ENCODE measurements at places on chromosomes 1 and 21.

GRCh38 chr1:164726235-164726634 lies 167.3 kb downstream of the PBX1 start:
- DNase-seq: no peak

DNA sequence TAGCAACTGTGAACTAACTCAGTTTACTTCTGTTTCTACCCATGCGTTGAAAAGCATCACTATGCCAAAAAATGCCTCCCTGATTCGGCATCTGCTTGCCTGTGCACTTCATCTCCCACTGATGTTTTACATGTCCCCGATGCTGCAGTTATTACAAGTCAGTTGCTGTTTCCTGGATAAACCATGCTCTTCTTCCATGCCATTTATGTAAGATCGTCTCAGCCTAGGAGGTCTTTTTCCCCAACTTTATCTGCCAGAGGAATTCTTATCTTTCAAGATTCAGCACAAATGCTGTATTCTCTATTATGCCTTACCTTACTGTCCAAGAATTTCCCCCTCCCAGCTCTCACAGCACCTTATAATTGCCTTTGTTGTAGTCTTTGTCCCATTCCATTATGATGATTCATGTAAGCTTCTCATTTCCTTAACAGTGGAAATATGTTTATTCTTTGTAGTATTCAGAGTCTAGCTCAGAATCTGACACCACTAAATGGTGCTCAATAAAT lies 30.0 kb downstream of the PRKACB start:
- DNase-seq: no peak

- DNase-seq: no peak
Observed at GRCh38 chr1:63784489-63785390, 10.9 kb downstream of the ROR1 start.

GRCh38 chr1:173417563-173417962 lies 59.6 kb upstream of the PRDX6 start:
- no peak for DNase-seq

GRCh38 chr1:192263436-192263835 lies 53.4 kb upstream of the RGS21 start:
- no peak for DNase-seq

- DNase-seq: no peak
Observed at GRCh38 chr1:212977781-212978645, 27.7 kb downstream of the VASH2 start.

- peak; percentile 36 for DNase-seq
Observed at GRCh38 chr1:3717041-3717714, 35.1 kb upstream of the CCDC27 start.

DNA sequence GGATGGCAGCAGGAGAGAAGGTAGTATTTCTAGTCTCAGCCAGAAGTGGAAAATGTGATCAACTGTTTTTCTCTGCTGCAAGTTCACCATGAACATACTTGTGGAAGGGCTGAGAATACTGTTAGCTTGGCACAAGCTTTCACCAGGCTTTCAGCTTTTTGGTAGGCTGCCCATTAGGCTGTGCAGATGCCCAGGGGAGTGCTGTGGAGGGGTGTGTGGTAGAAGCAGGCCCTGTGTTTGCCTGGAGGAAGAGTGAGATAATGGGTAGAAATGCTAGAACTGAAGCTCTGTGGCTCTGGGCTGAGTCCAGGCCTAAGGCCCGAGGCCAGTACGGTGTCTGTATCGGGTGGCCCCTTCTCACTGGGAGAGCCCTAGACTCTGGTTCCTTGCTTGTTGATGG lies 9.8 kb downstream of the DNAJC6 start:
- DNase-seq: no peak

DNA sequence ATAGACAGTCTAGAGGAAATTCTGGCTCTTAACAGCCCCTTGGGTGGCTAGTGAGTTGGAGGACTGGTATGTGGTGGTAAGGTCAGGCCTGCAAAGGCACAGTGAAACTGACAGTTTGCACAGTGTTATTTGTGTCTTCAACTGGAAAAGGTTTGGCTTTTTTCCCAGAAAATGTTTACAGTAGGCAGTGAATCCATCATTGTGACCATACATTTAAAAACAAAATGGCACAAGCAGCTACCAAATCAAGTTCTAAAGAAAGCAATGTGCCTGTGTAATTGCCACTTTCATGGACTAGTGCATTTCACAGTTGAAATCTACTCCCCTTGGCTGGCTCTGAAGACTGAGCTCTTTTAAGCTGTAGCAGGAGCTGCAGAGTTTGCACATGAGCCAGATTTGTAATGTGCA lies 24.8 kb downstream of the ATPAF1 start:
- DNase-seq: no peak

DNA sequence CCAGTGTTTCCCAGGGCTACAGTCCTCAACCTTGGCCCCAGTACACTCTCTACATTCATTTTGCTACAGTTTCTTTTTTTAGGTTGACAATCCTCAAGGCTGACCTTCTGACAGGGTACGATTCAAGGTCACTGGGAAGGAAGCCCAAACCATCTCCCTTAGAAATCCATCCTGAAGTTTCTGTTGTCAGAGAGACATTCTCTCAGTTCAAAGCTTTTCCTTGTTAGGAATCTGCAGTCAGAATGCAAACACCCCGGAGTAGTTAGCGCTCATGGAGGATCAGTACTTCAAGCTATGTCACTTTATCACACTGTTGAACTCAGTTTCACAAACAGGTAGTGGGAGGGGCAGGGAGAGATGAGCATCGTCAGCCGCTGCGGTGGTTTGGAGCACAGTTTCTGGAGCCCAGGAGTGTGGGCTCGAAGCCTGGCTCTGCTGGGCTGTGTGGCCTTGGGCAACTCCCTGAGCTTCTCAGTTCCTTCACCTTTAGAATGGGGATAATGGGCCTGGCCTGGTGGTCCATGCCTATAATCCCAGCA lies 4.2 kb downstream of the SLC2A5 start:
- DNase-seq: no peak

- DNase-seq: peak; percentile 19
Observed at GRCh38 chr1:64515427-64515826, 45.5 kb downstream of the CACHD1 start.

DNA sequence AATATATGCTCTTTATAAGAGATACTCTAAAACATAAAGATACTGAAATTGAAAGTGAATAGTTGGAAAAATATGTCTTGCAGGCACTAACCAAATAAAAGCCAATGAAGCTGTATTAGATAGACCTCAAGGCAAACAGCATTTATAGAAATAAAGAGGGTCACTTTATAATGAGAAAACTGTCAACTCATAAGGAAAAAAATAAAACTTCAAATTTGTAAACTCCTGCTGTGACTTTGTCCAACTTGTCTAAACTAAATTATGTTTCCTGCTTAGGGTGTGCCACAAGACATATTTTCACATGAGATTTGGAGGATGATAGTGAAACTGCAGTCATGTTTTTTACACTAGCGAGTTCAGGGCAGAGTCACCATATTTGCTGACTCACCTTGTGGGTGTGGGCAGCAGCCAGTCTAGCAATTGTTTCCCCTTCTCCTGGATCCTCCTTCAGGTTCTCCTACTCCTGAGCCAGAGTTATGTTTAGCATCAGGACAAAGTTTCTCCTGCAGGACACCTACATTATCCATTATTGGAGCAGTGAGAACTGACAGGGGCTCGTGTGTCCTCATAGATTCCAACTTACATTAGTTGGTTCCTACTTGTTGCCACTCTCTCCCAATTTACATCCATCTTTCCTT lies 43.8 kb downstream of the CD53 start:
- DNase-seq: peak; percentile 11

DNA sequence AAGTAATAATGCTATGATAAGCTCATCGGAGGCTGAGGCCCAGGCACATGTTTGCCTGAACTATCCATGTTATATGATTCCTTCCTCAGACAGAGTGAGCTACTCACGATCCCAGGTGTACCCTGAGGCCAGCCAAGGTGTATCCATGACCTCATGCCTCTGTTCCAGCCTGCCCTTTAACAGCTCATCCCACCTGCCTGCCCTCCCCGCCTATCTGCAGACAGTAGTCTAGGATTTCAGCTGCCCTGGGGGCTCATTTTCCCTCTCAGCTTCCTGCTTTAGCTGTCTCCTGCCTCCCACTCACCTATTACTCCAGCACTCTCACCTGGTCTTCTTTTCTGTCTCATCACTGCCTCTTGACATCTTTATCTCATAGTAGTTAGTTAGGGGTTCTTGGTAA lies 1.9 kb upstream of the IL24 start:
- no peak for DNase-seq
